ENCODE measurements at places on chromosomes 13 and 19.

GRCh38 chr13:73865027-73865426, 269.2 kb downstream of the KLF12 start:
- no peak for DNase-seq

DNA sequence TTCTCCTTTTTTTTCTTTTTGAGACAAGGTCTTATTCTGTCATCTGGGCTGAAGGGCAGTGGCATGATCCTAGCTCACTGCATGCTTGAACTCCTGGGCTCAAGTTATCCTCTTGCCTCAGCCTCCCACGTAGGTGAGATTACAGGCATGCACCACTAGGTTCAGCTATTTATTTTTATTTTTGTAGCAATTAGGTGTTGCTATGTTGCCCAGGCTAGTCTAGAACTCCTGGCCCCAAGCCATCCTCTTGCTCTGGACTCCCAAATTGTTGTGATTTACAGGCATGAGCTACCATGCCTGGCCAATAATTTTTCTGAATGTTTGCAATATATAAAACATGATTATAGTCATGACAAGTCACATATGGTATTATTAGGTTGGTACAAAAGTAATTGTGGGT, 161.1 kb upstream of the ATXN8OS start:
- DNase-seq, result no peak

- peak; percentile 55 for DNase-seq
Measured at GRCh38 chr13:41222259-41222852, 28.0 kb upstream of the KBTBD7 start.

DNA sequence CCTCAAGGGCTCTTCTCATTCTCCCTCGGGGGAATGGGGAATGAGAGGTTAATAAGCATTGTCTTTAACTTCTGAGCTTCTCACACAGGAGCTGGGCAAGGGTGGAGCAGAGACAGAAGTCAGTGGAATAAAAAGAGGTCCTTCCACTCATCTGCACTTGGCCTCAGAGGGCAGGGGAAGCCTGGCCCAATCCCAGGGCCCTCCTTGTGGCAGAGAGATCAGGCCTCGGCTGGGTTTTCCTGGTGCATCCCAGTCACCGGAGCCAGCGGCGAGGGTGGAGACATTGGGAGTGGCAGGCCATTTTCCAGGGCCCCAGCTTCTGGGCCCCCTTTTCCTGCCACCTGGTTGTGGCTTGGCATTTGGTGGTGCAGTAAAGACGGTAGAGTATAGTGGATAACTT, 10.6 kb downstream of the CALM3 start:
- no peak for DNase-seq

DNA sequence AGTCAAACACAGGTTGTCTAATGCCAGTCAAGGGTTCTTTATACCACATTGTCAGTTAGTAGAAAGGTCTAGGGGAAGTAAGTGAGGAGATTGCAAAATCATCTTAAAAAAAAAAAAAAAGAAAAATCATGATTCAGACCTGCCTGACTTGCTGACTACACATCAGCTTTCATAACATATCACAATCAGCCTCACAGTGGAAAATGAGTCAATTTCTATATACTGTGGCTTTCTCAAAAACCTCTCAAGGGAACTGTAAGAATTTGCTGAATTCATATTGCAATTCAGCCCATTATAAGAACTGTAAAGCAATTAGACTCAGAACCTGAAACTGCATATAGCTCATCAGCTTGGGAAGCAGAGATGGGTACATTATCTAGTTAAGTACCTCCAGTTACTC, 75.3 kb upstream of the GPC6 start:
- no peak for DNase-seq

- DNase-seq, result no peak
Measured at GRCh38 chr13:114264886-114265611, 16.4 kb upstream of the UPF3A start.

- no peak for DNase-seq
Measured at GRCh38 chr13:71096421-71096820, 770.6 kb downstream of the DACH1 start.

GRCh38 chr13:93558637-93559036, 332.0 kb downstream of the GPC6 start:
- DNase-seq, result no peak

DNA sequence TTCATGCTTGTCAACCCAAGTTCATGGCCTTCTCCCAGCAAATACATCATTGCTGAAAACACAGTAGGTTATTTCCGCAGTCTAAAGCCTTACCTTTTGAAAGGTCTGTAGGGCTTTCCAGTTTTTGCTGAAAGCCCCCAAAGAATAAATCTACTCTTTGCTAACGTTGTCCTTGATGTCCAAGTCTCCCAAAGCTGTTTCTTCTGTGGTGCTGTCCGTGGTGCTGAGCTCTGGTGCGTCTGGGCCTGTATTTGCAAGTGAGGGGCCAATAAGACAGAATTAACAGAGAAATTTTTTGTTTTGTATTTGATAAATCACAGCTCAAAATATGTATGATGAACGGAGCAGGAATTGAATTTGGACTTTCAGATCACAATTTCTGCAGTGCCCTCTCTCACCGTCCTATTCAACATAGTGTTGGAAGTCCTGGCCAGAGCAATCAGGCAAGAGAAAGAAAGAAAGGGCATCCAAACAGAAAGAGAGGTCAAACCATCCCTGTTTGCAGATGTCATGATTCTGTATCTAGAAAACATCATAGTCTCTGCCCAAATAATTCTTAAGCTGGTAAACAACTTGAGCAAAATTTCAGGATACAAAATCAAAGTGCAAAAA, 9.8 kb upstream of the LGALS16 start:
- DNase-seq, result no peak

GRCh38 chr19:49142866-49143335, 12.3 kb downstream of the HRC start:
- DNase-seq, result peak; percentile 60

DNA sequence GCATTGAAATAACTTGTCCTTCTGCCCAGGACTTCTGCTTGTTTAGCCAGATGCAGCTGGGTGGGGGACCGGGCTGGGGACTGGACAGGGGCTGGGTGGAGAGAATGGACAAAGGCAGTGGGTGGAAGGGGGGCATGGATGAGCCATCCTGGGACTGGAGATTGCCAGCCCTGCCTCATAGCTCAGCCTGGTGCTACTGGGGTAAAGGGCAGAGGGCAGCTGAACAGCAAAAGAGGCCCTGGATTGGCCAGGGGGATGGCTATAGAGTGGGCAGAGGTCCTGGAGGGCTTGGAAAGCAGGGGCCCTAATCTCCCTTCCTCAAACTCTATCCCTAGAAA, 17.7 kb upstream of the PLAUR start:
- DNase-seq, result no peak

DNA sequence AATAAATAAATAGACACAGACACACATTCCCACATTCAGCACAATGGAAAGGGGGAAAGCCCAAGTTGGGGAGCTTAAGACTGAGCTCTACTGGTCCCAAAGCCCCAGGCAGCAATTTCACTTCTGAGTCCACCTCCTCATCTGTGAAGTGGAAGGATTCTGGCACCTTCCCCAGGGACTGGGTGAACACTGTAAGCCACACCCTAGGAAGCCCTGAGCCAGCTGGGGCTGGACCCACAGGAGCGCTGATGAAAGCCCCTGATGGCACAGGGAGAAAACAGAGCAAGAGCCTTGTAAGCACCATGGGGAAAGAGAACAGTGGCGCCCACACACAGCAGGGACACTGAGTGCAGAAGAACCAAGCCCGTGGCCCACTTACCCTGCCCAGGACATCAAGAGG, 37.8 kb downstream of the EPS15L1 start:
- DNase-seq, result no peak

DNA sequence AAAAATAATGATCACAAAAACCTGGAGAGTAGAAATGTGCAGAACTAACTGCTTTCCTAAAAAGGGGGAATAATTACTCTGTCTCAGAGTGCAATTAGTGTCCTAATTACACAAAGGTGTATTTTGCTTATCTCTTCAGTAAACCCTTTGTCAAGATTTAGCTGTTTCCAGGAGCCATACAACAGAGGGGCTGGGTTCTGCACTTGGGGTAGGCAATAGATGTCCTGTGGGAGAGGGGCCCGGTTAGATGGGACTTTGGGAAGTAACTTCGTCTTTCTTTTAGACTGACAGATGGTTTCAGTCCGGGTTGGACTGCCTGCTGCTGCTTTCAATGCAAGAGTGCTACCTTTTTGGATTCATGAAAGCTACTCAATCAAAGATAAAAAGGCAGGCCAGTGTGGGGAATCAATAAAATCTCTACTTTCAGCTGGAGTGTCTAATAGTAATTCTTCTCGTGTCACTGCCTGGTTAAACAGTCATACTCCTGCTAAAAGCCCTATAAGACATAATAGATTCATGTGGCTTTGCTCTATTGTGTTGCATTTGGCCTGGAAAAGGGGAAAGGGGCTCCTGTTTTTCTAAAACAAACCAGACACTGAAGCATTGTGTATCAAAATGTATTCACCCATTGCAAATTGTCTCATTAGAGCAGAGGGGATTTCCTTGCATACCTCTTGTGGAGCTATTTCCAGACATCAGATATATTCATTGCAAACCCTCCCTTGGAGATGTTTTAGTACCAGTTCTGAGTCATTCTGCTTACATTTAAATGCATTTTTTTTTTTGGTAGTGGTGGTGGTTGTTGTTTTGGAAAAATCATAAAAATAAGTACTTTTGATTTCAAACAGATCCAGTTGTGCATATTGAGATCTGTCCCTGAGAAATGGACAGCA, 83.3 kb upstream of the PCDH8 start:
- DNase-seq, result no peak

DNA sequence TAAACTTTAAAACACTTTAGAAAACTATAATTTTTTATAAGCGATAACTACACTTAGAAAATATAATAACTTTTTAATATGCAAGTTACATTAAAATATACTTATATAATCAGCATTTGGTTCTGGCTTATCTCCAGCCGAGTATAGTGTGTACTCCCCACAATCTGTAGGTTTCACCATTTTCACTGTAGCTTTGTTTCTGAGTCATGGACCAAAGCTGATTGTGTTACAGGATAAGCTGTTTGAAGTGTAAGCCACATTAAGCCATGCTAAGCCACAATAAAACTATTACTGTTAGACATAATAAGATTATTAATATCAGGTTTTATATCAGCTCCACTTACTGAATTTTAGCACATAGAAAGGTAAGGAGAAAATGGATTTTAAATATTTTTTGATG, 43.8 kb downstream of the CCDC122 start:
- DNase-seq, result no peak

GRCh38 chr13:21883713-21884112, 212.8 kb downstream of the FGF9 start:
- DNase-seq, result no peak

DNA sequence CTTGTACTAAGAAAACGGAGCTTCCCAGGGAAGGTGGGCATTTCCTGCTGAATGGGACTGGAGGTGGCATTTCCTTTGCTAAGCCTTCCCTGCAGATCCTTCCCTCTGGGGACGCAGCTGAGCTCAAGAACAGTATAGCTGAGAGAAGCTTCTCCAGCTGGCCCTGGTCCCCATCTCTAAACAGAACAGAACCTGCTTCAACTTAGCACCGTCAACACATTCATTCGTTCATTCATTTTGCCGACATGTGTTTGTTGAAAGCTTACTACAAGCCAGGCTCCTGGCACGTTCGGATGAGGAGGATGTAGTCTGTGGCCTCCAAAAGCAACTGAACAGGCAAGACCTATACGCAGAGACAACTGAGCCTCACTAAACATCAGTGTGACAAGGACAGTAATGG, 36.6 kb upstream of the PEPD start:
- no peak for DNase-seq

DNA sequence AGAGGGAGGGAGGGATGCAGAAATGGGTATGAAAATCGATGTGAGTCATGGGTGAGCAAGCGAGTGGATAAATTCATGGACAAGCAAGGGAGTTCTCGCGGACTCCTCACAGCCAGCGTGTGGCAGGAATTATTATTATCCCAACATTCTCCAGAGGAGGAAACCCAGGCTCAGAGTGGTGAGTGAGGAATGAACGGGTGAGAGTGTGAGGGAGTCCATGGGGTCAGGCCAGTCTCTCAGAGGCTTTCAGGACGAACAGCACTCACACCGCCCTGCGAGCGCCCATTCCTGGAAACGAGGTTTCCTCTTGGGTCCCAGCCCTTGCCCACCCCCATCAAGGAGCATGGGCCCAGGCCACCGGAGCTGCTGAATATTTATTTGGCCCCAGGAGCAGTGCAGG, 6.3 kb upstream of the DNAAF3 start:
- DNase-seq, result no peak

DNA sequence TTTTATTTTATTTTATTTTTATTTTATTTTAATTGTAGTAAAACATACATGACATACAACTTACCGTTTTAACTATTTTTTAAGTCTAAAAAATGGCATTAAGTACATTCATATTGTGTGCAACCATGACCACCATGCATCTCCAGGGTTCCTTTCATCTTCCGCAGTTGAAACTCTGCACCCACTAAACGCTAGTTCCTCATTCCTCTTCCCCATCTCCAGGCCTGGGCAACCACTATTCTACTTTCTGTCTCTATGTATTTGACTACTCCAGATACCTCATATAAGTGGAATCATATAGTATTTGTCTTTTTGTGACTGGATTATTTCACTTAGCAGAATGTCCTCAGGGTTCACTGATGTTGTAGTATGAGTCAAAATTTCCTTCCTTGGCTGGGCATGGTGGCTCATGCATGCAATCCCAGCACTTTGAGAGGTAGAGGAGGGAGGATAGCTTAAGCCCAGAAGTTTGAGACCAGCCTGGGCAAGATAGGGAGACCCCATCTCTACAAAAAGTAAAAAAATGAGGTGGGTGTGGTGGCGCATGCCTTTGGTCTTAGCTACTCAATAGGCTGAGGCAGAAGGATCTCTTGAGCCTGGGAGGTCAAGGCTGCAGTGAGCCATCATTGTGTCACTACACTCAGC, 55.7 kb upstream of the ZNF507 start:
- DNase-seq, result no peak

GRCh38 chr19:55619286-55619685, 5.1 kb downstream of the ZNF784 start:
- no peak for DNase-seq

DNA sequence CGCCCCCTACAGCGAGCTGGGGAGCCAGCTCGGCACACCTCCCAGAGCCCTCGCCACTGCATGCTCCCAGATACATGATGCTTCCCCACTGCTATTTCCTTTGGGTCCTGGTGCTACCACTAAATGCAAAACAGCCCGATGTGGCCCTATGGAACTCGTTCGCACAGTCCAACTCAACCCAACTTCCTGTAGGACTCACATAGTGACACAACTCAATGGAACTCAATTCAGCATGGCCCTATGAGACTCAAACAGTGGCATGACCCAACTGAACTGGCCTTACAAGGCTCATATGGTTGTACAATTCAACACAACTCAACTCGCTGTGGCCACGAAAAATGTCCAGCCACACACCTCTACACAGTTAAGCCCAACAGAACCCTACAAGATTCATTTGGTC, 3.5 kb downstream of the KCNA7 start:
- no peak for DNase-seq

- no peak for DNase-seq
Measured at GRCh38 chr19:1970806-1971502, 30.0 kb downstream of the CSNK1G2 start.

DNA sequence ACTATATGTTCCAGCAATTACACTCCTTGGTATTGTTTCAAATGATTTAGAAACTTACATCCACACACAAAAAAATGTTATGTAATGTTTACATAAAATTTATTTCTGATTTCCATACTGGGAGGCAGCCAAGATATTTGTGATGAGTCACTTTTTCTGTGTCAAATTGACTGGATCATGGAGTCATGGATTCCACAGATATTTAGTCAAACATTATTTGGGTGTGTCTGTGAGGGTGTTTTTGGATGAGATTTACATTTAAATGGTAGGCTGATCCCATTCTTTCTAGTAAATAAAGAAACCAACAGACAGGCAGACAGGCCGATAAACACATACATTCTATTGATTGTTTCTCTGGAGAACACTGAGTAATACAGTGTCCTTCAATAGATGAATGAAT, 562.8 kb downstream of the SLITRK6 start:
- DNase-seq, result no peak

All from CD8-positive, alpha-beta memory T cell (primary cell).